AML-193 (cell line): ENCODE measurements at places on chromosomes 1 and 21.

DNA sequence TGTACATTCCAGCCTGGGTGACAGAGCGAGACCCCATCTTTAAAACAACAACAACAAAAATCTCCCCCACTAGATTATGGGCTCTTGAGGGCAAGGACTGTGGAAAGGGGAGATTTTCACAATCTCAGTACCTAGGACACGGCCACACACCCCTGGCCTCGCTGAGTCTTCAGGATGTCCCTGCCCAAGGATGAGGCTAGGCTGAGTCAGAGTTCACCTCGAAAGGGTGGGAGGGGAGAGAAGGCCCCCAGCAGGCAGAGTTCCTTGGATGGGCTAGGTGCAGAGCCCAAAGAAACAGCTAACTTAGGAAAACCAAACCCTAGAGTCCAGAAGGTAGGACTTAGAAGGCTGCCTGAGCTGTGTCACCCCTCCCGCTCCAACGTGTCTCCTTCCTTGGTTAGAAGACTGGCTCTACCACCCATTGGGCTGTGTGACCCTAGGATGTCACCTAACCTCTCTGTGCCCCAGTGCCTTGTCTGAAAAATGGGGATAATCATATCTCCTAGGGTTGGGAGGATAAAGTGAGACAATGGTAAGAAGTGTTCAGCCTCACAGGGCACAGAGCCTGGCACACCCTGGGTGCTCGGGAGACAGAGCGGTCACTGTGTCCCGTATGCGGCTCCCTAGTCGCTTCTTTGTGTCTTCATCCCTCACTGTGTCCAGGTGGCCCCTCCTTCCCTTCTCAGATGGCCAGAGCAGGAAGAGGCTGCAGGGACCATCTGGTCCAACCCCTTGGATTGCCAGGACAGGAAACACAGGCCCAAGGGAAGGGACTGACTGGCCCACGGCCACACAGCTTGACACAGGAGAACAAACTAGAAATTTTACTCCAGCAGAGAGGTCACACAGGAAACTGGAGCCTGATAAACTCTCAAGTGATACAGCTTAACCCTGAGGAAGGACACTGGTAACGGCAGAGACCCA lies 11.2 kb downstream of the TRIM62 start:
- DNase-seq, result no peak

DNA sequence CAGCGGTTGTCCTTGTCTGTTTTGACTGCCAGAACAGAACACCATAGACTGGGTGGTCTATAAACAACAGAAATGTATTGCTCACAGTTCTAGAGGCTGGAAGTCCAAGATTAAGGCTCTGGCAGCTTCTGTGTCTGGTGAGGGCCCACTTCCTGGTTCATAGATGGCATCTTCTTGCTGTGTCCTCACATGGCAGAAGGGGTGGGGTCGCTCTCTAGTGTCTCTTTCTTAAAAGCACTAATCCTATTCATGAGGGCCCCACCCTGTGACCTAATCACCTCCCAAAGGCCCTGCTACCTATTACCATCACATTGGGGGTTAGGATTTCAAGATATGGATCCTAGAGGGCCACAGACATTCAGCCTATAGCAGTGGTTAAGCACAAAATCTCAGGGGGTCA lies 304.4 kb downstream of the NFIA start:
- no peak for DNase-seq

DNA sequence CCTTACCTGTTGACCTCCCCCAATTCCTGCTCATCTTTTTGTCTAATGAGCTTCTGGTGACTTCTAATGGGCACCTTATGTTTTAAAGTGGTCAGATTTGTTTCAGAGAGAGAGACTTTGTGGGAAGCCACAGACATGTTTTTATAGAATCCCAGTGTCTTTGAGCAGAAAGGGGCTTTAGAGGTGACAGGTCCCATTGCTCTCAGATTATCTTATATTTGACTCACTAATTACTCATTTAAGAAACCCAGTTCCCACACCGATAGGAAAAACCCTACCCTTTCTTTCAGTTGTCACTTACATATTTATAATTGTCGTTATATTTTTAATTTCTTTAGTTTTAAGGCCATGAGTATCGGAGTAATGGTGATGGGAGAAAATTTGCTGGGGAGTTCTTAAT lies 215.5 kb downstream of the CAMTA1 start:
- DNase-seq, result no peak

DNA sequence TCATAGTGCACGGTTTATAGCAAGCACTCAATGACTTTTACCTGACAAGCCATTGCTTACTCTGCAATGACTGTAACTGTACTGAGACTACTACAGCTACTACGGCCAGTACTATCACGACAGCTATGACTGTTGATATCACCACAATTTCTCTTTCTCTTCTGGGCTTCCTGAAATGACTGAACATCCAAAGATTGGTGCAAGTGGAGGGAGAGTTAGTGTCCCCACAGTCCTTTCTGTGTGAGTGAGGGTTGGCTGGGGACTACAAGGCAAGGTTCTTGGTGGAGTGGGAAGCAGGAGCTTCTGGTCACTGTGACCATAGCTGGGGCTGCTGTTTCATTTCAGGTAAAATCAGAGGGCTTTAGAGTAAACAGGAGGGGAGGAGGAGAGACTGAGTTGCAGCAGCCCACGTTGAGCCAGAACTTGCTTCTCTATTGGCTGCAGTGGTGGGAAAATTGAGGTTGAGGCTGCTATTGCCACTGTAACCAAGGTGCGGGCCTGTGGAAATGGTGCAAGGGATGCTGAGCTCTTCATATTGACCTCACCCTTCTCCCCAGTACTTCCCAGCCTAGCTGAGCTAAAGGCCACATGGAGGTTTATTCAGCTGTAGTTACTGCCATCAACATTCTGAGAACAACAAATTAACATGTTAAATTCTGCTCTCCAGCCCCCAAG lies 14.1 kb upstream of the IL10 start:
- no peak for DNase-seq
